ENCODE measurements at places on chromosomes 1 and 21.

- DNase-seq = no peak
These were observed 184.1 kb downstream of the RASAL2 start for GRCh38 chr1:178277793-178278530.

- no peak for DNase-seq
These were observed 25.2 kb upstream of the RCAN1 start for GRCh38 chr21:34639882-34640788.

- DNase-seq = no peak
These were observed 140.5 kb downstream of the NEK7 start for GRCh38 chr1:198297281-198297680.

DNA sequence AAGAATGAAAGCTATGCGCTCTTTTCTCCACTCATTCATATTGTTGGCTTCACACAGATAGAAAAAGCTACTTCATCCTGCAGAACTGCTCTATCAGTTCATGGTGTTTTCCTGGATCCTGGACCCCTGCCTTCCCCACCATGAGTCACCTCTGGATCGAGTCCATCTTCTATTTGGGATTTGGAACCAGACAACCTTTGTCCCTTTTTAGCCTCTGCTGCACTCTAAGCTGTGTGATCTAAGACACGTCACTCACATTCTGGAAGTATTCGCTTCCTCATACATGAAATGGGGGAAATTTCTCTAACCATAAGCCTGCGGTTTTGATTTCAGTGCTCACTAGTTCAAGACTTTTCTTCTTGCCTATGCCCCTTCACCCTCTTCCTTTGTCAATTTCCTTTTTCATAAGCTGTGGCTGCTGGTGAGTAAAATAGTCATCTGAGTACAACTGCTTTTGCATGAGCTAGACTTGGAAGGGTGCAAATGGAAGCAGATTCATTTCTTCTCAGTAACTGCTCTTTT, 14.1 kb upstream of the DEGS1 start:
- no peak for DNase-seq

DNA sequence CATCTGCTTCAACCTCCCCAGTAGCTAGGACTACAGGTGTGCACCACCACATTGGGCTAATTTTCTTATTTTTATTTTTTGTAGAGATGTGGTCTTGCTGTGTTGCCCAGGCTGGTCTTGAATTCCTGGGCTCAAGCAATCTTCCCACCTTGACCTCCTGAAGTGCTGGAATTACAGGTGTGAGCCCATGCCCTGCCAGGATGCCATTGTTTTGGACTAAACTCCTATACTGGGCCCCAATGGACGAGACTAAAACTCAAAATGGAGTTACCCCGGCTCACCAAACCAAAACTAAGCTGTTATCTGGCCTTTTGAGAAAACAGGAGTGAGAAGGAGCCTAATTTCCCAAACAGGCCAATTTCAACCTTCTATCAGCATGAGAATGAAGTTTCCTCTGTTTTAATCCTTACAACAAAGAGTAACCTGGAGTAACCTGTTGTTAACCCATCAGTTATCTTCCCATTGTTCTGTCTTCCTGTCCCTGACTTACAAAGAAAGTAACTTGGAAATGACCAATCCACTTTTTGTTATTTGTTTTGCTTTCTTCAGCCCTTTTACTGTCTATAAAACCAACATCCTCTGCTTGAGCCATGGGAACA, 29.6 kb downstream of the DMRTA2 start:
- DNase-seq = no peak

DNA sequence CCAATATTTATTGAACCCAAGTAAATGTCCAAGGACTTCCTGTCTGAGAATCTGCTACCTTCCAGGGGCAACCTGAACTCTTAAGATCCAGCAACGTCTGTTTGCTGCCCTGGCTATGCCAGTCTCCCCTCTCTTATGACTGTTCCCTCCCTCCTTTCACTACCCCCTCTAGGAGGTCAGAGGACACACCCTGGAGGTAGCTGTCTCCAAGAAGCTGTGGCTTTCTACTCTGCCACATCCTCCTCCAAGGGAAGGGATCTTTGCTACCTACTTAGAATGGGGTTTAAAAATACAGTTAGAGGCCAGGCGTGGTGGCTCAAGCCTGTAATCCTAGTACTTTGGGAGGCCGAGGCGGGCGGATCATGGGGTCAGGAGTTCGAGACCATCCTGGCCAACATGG, 3.6 kb upstream of the SMPDL3B start:
- no peak for DNase-seq

GRCh38 chr1:16720351-16721223, 19.7 kb upstream of the RNU1-4 start:
- DNase-seq = no peak

GRCh38 chr1:39272027-39272797, 67.7 kb downstream of the MACF1 start:
- DNase-seq = no peak

DNA sequence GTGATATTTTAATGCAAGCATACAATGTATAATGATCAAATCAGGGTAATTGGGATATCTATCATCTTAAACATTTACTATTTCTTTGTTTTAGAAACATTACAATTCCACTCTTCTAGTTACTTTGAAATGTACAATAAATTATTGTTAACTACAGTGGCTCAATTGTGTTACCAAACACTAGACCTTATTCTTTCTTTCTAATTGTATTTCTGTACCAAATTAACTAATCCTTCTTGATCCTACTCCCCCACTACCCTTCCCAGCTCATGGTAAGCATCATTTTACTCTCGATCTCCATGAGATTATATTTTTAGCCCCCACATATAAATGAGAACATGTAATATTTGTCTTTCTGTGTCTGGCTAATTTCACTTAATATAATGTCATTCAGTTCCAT, 95.0 kb upstream of the MROH9 start:
- no peak for DNase-seq

DNA sequence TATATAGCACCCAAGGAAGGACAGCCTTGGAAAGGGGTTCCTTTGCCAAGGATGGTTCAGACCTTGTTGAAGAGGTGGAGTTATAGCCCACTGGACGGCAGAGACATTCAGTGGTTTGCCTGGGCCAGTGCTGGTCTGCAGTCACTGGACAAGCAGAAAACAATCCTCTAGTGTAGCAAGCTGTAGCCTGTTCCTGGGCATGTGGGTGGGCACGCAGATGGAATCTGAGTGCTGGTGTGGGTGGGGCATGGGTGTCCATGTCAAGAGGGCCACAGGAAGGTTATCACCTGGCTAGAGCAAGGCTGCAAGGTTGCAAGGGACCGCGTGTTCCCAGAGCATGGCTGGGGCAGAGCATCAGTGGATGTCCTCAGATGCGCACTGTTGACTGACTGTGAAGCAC, 244.7 kb downstream of the PTPRU start:
- DNase-seq = no peak

GRCh38 chr1:157487096-157487495, 65.2 kb downstream of the FCRL5 start:
- no peak for DNase-seq

- no peak for DNase-seq
These were observed 242.3 kb downstream of the LMX1A start for GRCh38 chr1:165114022-165114888.

DNA sequence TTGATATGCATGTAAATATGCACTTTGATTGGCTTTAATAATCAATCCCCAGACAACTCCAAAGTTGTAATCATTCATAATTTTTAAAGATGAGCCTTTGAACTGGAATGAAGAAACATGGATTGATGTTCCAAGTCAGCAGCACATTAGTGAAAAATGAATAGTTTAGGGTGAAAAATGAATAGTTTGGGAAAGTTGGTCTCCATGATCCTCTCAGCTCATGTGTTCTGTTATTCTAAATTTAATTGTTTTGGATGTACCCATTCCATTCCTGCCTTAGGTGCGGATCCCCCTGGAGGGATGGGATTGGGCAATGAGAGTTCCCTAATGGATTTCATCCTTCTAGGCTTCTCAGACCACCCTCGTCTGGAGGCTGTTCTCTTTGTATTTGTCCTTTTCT, at the start of gene OR2G3:
Gene OR2G3, plus strand, starts transcription at position 301 of the 400 bp plus-strand sequence. Its CDS starts 0 bp downstream, at position 301.
- DNase-seq = no peak

DNA sequence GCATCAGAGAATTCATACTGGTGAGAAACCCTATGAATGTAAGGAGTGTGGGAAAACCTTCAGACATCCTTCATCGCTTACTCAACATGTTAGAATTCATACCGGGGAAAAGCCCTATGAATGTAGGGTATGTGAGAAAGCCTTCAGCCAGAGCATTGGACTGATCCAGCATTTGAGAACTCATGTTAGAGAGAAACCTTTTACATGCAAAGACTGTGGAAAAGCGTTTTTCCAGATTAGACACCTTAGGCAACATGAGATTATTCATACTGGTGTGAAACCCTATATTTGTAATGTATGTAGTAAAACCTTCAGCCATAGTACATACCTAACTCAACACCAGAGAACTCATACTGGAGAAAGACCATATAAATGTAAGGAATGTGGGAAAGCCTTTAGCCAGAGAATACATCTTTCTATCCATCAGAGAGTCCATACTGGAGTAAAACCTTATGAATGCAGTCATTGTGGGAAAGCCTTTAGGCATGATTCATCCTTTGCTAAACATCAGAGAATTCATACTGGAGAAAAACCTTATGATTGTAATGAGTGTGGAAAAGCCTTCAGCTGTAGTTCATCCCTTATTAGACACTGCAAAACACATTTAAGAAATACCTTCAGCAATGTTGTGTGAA, 12.8 kb downstream of the ZFP69B start:
- no peak for DNase-seq

- DNase-seq = no peak
These were observed 60.1 kb upstream of the ABCG1 start for GRCh38 chr21:42158846-42159245.

- DNase-seq = no peak
These were observed 61.7 kb downstream of the HMGB4 start for GRCh38 chr1:33925586-33925985.

Data from stimulated activated CD8-positive, alpha-beta memory T cell treated with anti-CD3 and anti-CD28 coated beads, Interleukin-2, amount 100 ng/mL, for 1 hour (primary cell).